ENCODE measurements at places on chromosomes 16 and 17. TPM values are rescaled to one million over a fixed set of nuclear protein-coding genes. Genes with fewer than 3 reads are reported as not detected.

Gene IL34
- total RNA-seq, result not detected

Gene CCL11
- total RNA-seq, result not detected

Gene HIGD1B
- not detected for total RNA-seq

GRCh38 chr16:12215277-12216105 is 239.0 kb downstream of the SNX29 start:
- no peaks in the 10 kb centered on the region for H3K27me3 ChIP-seq
- no peak for DNase-seq
- H3K4me1 ChIP-seq, result peaks cover 7% of the 10 kb centered on the region

Gene PYDC1
- not detected for total RNA-seq

DNA sequence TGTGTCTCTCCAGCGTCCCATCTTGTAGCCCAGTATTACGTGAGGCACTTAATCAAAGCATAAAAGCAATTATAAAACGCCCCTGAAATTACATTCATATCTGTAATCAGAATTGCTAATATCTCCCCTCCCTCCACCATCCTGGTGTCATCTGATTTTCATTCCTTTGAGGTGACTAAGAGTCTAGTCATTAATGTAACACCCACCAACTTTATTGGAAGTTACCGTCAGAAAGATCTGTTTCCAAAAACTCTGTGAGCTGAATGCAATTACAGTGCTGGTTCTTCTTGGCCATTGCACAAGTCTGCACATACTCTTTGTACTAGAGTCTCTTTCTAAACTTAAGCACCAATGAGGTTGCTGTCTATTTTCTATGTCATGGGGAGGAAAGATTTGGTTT is 12.5 kb upstream of the MAF start:
- no peaks in the 10 kb centered on the region for H3K36me3 ChIP-seq
- no peaks in the 10 kb centered on the region for H3K4me1 ChIP-seq
- H3K27ac ChIP-seq, result no peak overlapping the region

- no peaks in the 10 kb centered on the region for H3K27me3 ChIP-seq
- H3K4me1 ChIP-seq, result peaks cover 11% of the 10 kb centered on the region
- H3K4me3 ChIP-seq, result peak overlapping the region; percentile 47
- H3K36me3 ChIP-seq, result peaks cover under 1% of the 10 kb centered on the region
- DNase-seq, result no peak
Measured at GRCh38 chr17:30908717-30909420, 2.8 kb upstream of the TEFM start.

Gene EFTUD2
- total RNA-seq, result 111 TPM

Gene SLC12A3
- total RNA-seq, result 4.2 TPM

GRCh38 chr16:2841606-2842339 is 11.7 kb downstream of the ZG16B start:
- H3K27me3 ChIP-seq, result peaks cover 31% of the 10 kb centered on the region
- no peak overlapping the region for H3K27ac ChIP-seq
- DNase-seq, result no peak
- H3K4me3 ChIP-seq, result no peak overlapping the region
- H3K4me1 ChIP-seq, result no peaks in the 10 kb centered on the region
- no peaks in the 10 kb centered on the region for H3K36me3 ChIP-seq

Gene COASY
- 80.8 TPM for total RNA-seq

GRCh38 chr17:37089956-37090355 is 141.2 kb downstream of the AATF start:
- peaks cover 32% of the 10 kb centered on the region for H3K36me3 ChIP-seq
- DNase-seq, result no peak
- H3K27me3 ChIP-seq, result no peaks in the 10 kb centered on the region
- peaks cover 46% of the 10 kb centered on the region for H3K4me1 ChIP-seq
- H3K4me3 ChIP-seq, result no peak overlapping the region

Gene QRICH2
- 3.9 TPM for total RNA-seq

GRCh38 chr16:1078579-1079021 is 6.1 kb downstream of the SSTR5 start:
- no peak overlapping the region for H3K4me3 ChIP-seq
- DNase-seq, result no peak
- H3K36me3 ChIP-seq, result no peaks in the 10 kb centered on the region
- H3K4me1 ChIP-seq, result peaks cover 8% of the 10 kb centered on the region
- H3K27ac ChIP-seq, result no peak overlapping the region

DNA sequence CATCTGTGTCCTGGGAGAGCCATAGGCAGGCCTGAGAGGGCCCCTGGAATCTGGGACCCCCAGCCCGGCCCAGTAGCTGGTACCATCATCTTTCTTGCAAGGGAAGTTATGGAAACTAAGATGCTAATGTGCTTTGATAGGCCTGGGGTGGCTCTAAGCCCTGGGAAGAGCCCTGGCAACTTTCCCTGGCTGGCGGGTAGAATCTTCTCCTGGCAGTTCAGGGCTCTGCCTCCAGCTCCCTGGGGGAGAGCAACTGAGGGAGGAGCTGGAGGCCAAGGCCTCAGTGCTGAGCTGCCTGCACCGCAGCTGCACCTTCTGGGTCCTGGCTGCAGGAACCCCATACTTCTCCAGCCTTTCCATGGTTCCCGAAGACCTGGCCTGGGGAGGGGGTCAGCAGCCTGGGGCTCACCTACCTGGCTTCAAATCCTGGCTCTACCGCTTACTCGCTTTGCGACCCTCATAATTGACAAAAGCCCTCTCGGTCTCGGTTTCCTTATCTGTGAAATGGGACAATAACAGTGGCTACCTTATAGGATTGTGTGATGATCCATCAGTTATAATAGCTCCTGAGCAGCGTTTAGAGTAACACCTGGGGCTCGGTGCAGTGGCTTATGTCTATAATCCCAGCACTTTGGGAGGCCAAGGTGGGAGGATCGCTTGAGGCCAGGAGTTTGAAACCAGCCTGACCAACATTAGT is 333.7 kb downstream of the SEC14L1 start:
- no peaks in the 10 kb centered on the region for H3K27me3 ChIP-seq
- H3K4me1 ChIP-seq, result peaks cover 81% of the 10 kb centered on the region
- peaks cover 23% of the 10 kb centered on the region for H3K36me3 ChIP-seq
- peak overlapping the region; percentile 68 for H3K4me3 ChIP-seq
- DNase-seq, result no peak
